ENCODE measurements at places on chromosomes 13 and 19.

GRCh38 chr13:21541271-21541670 lies 62.7 kb downstream of the MICU2 start:
- DNase-seq, result no peak

- DNase-seq, result no peak
Observed at GRCh38 chr13:37715606-37716015, 117.0 kb upstream of the POSTN start.

GRCh38 chr19:10677751-10678150 lies 23.5 kb upstream of the QTRT1 start:
- DNase-seq, result no peak

- no peak for DNase-seq
Observed at GRCh38 chr13:49218493-49219051, 1.6 kb upstream of the MLNR start.

- peak; percentile 93 for DNase-seq
Observed at GRCh38 chr13:112740502-112741131, 50.8 kb downstream of the ATP11A start.

DNA sequence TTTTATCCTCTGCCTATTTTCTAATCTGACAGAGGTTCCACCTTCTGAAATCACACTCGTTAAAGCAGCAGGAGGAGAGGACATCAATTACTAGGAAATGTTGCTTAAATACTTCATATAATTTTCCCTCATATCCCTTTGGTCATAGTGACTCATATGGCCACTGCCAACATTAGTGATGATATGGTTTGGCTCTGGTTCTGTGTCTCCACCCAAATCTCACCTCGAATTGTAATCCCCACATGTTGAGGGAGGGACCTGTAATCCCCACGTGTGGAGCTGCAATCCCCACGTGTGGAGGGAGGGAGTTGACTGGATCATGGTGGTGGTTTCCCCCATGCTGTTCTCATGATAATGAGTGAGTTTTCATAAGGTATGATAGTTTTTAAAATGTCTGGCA lies 618.4 kb upstream of the SLITRK5 start:
- DNase-seq, result no peak

Data from GM04504 (cell line).